Activated naive CD4-positive, alpha-beta T cell treated with anti-CD3 and anti-CD28 coated beads, Interleukin-2, amount 50 U/mL, for 72 hours (primary cell): ENCODE measurements at places on chromosomes 12 and 14.
A peak's percentile ranks its signal among the peaks of the same experiment; 100 is the strongest.

DNA sequence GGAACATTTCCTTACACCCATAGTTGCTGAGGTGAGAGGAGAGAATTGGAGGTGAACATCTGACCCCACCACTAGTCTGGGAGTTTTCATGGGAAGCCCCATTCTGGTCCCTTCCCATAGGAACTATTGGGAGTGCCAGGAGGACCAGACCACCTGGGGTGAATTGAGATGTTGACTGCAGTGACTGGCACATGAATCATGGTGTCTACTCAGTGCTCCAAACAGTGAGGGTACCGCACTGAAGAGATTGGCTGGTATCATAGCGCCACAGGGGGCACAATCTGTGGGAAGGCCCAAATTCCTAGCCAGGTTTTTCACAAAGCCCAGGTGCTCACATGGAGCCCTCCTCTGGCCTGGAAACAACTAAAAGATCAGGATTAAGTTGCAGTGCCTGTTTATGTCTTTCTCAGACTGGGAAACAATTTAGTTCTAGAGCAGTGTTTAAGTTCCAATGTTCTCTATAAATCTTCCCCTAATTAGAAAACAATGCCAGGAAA, 3.7 kb upstream of the RNASE9 start:
- no peak for DNase-seq

DNA sequence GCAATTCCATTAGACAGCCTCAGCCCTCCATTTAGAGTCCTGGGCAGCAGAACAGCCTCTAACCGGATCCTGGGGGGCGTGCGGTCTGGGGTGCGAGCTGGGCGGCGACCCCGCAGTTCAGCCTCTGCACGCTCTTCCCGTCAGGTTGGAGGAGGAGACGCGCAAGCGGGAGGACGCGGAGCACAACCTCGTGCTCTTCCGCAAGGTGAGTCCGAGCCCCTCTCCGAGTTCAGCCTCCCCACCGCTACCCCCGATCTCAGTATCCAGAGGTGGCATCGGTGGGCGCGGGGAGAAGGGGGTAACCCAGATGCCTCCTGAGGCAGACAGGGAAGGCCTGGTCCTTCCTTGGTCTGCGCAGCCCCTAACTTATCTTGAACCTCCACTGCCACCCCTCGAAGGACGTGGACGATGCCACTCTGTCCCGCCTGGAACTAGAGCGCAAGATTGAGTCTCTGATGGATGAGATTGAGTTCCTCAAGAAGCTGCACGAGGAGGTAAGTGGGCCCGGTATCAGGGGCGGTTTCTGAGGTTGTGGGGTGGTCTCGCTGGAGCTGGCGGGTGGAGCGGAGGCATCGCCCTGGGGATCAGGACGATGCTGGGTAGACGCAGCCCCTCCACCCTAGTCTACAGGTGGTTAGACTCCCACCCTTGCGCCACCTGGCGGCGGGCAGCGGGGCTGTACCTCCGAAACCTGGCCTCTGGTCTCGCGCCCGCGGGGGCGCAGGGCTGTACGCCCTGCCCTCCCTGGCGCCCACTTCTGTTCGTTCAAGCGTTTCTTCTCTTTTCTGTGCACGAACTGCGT, 1.3 kb downstream of the PRPH start:
- peak; percentile 78 for DNase-seq

DNA sequence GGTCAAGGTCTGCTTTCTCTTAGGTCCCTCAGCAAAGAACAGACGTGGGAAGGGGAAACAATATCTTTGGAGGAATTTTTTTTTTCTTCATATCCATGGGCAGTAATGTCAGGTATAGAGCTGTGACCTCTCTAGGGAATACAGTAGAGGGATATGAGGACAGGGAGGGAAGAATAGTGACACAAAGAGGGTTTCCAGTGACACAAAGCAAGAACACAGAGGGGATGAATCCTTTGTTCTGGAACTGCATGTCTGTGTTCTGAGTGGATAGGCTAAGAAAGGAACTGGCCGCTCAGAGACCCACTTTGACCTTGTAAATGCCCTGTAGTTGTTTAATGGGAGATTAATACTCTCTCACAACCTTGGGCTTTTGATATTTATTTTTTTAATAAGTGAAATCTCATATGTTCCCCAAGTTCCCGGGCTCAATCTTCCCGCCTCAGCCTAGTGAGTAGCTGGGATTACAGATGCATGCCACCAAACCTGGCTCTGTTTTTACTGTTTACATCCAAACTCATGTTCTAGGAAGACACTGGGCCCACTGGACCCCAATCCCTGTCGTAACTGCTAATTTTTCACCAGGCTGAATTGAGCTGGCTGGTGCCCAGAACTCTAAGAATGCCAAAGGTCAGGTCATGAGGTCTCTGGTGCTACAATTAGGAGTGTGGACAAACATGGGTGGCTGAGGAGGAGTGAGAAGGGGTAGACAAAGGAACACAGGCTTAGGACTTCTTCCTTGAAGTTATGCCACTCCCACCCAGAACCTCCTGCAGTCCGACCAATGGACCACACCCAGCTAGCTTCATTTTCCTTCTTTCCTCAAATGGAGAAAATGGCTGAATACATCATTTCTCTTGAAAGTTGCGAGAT, 9.1 kb upstream of the PLEKHH1 start:
- DNase-seq, result no peak

DNA sequence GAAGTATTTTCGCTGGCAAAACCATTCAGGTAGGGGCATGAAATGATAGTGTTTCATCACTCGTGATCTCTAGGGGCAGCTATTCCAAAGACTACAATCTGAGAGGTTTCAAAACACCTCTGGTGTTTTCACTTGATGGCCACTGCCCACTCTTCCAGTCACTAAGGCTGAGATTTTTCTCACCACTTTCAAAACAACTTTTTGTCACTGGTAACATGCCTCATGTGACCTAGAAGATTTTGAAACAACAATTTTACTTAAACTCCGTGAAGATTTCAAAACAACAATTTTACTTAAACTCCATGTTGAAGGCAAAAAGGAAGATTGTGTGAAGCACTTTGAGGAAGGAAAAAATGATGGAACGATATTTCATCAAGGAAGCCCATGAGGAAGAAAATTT, 1.2 kb upstream of the IRAK3 start:
- DNase-seq, result no peak

- no peak for DNase-seq
These were observed 167.0 kb downstream of the PPM1H start for GRCh38 chr12:62767946-62768345.

GRCh38 chr14:70245026-70245425, 56.3 kb upstream of the SLC8A3 start:
- DNase-seq, result no peak

GRCh38 chr14:75647640-75648039, 13.0 kb downstream of the ERG28 start:
- DNase-seq, result no peak

- no peak for DNase-seq
These were observed 559.0 kb downstream of the GALC start for GRCh38 chr14:87434011-87434410.

DNA sequence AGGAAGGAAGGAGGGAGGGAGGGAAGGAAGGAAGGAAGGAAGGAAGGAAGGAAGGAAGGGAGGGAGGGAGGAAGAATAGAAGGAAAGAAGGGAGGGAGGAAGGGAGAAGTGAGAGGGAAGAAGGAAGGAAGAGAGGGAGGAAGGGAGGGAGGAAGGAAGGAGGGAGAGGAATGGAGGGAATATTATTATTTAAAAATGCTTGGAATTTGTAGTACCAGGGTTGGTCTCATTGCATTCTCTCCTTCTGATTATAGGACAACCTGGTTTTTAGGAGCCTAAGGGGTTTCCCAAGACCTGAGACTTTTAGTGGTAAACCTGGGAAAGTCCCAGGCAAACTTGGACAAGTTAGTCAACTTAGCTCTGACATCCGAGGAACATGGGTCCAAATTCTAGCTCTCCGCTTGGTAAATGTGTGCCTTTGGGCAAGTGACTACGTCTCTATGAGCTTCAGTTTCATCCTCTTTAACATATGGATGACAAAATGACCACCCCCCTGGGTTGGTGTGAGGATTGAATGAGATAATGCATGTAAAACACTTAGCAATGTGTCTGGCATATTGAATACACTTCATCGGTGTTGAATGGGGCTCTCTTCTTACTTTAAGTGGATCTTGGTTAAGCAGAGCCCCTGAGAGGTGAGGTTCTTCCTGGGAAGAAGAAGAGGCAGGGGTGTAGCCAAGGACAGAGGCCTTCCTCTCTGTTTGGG, 690.7 kb upstream of the TBX3 start:
- DNase-seq, result no peak

GRCh38 chr12:109209082-109209481, 92.7 kb downstream of the ACACB start:
- no peak for DNase-seq

DNA sequence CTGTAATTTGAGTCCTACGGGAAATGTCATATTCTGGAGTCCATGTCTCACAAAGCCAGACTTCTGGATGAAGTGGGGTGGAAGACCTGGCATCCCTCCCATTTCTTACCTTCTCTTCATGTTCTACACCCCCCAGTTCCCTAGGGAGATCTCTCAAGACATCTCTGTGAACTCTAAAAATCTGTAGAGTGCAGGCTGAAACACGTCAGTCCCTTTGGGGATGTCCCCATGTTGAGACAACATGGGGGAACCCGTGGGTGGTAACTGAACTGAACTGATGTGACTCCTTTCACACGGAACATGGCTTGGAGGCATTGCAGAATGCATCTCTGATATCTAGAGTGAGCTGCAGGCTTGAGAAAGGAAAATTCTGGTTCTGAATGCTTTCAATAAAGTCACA, 15.2 kb downstream of the SERPINA12 start:
- DNase-seq, result no peak

GRCh38 chr12:10501030-10501429, 4.7 kb upstream of the EIF2S3B start:
- DNase-seq, result no peak

- DNase-seq, result peak; percentile 13
These were observed 337.9 kb downstream of the AACS start for GRCh38 chr12:125402874-125403789.

DNA sequence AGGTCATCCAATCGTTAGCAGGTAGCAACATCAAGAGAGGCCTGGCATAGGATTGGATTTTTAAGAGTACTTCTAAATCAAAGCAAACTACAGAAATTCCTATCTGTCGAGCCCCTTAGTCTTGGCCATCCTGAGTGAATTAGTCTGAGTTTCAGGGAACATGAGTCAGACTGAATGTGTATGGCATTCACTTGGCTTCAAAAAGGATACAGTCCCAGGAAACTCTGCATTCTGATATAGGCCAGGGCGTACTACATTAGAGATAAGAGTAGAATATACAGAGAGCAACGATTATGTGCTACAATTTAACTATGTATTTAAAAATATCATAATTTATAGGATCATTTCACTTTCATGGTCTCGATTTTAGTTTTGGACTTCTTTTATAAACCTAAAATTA, 242.2 kb downstream of the SOX5 start:
- DNase-seq, result no peak

- no peak for DNase-seq
These were observed 15.9 kb downstream of the RFLNA start for GRCh38 chr12:124310785-124311184.

GRCh38 chr14:23540141-23540469, 11.5 kb downstream of the ZFHX2 start:
- no peak for DNase-seq

- no peak for DNase-seq
These were observed 51.9 kb downstream of the DAAM1 start for GRCh38 chr14:59240356-59240755.

DNA sequence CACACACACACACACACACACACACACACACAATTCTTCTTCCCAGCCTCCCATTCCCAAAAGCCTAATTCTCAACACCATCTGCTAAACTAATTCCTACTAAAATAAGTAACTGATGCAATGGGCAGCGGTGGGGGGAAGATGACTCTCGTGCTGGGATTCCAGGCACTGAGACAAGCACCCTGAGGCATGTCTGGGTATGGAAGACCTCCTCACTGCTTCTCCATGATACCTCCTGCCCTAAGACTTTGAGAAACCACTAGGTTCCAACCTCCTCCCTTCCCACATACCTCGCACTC, 789 bp upstream of the VWF start:
- DNase-seq, result no peak

GRCh38 chr14:69612783-69613130, 1.4 kb downstream of the SUSD6 start:
- DNase-seq, result no peak

- no peak for DNase-seq
These were observed 33.9 kb downstream of the PLCZ1 start for GRCh38 chr12:18703911-18704310.

DNA sequence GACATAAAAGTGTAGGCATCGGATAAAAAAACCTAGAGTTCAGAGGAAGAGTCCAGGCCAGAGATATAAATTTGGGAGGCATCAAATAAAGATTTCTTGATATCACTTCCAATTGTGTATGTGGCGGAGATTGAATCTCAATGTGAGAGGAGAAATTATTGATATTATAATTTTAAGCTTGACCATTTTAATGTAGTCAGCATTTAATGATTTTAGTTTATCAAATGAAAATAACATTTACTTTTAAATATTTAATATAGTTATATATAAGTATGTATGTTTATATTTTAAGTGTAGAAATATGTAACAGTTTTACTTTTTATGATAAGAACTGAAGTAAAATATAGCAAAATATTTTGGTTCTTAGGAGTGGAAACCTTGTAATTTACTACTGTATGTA, 48.7 kb downstream of the WASHC4 start:
- DNase-seq, result no peak

DNA sequence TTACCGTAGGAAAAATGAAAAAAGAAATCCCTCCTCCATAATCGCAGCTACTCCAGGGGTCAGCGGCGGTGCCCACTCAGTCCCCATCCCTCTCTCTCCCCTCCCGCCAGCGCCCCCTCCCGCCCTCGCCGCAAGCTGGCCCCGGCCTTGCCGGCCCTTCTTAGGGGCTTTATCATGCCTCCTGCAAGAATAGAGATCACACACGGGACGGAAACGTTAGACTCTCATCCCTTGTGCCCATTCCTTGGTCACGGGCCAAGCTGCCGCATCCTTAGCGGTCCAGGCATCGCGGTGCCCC, 692 bp upstream of the COX14 start:
- no peak for DNase-seq

GRCh38 chr12:106142591-106143261, 4.0 kb upstream of the NUAK1 start:
- DNase-seq, result no peak

DNA sequence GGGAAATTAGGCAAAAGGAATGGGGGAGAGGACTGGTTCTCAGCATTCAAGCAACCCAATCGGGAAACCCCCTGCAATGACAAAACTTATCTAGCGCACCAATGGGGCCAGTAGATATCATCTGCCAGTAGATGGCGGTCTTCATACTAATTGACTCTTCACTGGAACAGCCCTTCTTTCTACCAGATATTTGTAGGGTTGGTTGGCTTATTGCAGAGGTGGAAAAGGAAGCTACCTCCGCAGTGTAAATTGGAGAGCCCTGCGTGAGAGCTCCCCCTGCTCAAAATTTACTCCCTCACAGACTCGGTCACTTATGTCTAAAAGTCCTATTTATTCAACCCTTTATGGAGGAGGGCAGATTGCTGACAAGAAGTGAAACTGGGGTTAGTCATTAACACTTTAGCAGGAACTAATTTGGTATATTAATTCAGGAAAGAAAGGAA, 166.1 kb upstream of the CCND2 start:
- DNase-seq, result peak; percentile 66

- no peak for DNase-seq
These were observed 373.2 kb downstream of the ATP23 start for GRCh38 chr12:58314610-58315009.
